GM12878 (cell line): ENCODE measurements at places on chromosomes 6 and 20. TPM values are rescaled to one million over a fixed set of nuclear protein-coding genes. Genes with fewer than 3 reads are reported as not detected.

Gene GPX5
- polyA plus RNA-seq, result not detected in 2 replicates

Gene TGM3
- polyA plus RNA-seq, result not detected in 2 replicates

Gene DST
- polyA plus RNA-seq, result 58.0 and 64.2 TPM in 2 replicates

Gene ID4
- polyA plus RNA-seq, result not detected in 2 replicates

Gene TAP1
- 236 and 249 TPM in 2 replicates for polyA plus RNA-seq

Gene EYA2
- not detected in 2 replicates for polyA plus RNA-seq

Gene WFDC11
- polyA plus RNA-seq, result not detected in 2 replicates

Gene SALL4
- not detected in 2 replicates for polyA plus RNA-seq

Gene ZFP57
- not detected in 2 replicates for polyA plus RNA-seq

Gene LRFN2
- polyA plus RNA-seq, result not detected in 2 replicates

Gene TMC2
- not detected in 2 replicates for polyA plus RNA-seq

Gene LYRM4
- polyA plus RNA-seq, result 49.3 and 56.5 TPM in 2 replicates

Gene COL9A1
- polyA plus RNA-seq, result not detected in 2 replicates

Gene POU5F1
- 1.2 and 2.0 TPM in 2 replicates for polyA plus RNA-seq

Gene LAMP5
- polyA plus RNA-seq, result 0.17 and 0.22 TPM in 2 replicates

Gene CST9L
- not detected in 2 replicates for polyA plus RNA-seq

Gene IL17F
- not detected in 2 replicates for polyA plus RNA-seq

Gene OR2H1
- not detected in 2 replicates for polyA plus RNA-seq

Gene TOX2
- 7.3 and 7.4 TPM in 2 replicates for polyA plus RNA-seq

Gene KHDC1L
- not detected in 2 replicates for polyA plus RNA-seq

Gene SCUBE3
- 0.09 and 0.19 TPM in 2 replicates for polyA plus RNA-seq

Gene HMGN4
- 88.6 and 93.5 TPM in 2 replicates for polyA plus RNA-seq

Gene ANGPT4
- polyA plus RNA-seq, result 0.04 TPM in 1 of 2 replicates, not detected in the other

Gene NRN1
- 0.20 and 0.24 TPM in 2 replicates for polyA plus RNA-seq

Gene TBC1D32
- polyA plus RNA-seq, result 3.3 and 4.0 TPM in 2 replicates

Gene LTB
- polyA plus RNA-seq, result 12.5 and 16.6 TPM in 2 replicates

Gene NHLRC1
- polyA plus RNA-seq, result 0.20 TPM in 1 of 2 replicates, not detected in the other

Gene PET117
- 19.9 and 20.6 TPM in 2 replicates for polyA plus RNA-seq

Gene HCRTR2
- not detected in 2 replicates for polyA plus RNA-seq

Gene SNRPB2
- polyA plus RNA-seq, result 185 and 201 TPM in 2 replicates

Gene MRPL18
- polyA plus RNA-seq, result 170 and 177 TPM in 2 replicates
